G401 (cell line): ENCODE measurements at places on chromosomes 4 and X.

- no peak for DNase-seq
Measured at GRCh38 chrX:109299091-109299490, 182.8 kb downstream of the GUCY2F start.

GRCh38 chrX:8726031-8726652, 5.8 kb downstream of the ANOS1 start:
- no peak for DNase-seq

GRCh38 chrX:136183917-136184316, 36.6 kb downstream of the FHL1 start:
- no peak for DNase-seq

DNA sequence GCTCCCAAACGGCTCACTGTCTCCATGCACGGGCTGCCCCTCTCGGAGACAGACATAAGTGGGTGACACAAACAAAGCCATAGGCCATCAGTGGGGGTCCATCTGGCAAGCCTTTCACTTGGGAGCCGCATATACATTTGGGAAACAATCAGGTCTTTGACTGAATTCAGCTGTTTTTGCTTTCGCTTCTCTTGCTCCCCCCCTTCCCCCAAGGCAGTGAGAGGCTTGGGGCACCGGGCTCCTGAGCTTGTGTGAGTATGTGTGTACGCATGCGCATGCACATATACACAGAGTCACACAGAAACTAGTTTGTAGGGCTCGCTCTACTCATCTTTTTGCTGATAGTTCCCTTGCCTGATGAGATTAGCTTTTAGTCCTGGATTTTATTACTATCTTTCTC, 284.4 kb downstream of the AFF2 start:
- DNase-seq = no peak

DNA sequence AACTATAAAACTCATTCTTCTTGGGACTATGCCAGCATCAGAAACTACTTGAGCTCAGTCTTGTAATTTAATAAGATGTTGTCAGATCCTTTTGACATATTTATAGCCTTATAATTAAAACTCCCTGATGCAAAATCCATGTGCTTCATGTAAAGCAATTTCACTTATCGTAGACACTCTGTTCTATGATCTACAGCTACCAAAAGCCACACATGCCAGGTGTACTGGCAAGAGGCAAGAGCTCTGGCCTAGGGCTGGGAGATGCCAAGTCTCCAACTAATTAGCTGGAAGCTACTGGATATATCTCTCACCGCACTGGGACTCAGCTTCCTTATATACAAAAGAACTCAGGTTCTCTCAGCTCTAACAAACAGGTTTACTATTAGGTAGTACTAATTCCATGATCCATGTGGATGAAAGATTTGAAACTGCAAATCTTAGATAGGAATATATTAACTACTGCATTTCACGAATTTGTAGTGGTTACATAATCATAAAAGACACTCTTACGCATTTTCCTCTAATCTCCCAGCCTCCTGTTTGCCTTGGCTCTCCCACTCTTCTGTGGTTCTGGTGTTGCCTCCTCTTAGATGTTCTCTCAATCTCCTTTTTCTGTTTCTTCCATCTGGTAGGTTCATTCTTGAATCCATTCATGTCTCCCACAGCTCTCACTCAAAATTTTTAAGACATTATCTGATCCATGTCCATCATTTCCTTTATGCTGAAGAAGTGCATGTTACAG, 103.0 kb downstream of the HHIP start:
- no peak for DNase-seq

GRCh38 chrX:124501586-124501985, 155.2 kb downstream of the SH2D1A start:
- no peak for DNase-seq

GRCh38 chr4:76272073-76272472, 20.6 kb downstream of the FAM47E start:
- DNase-seq = no peak

DNA sequence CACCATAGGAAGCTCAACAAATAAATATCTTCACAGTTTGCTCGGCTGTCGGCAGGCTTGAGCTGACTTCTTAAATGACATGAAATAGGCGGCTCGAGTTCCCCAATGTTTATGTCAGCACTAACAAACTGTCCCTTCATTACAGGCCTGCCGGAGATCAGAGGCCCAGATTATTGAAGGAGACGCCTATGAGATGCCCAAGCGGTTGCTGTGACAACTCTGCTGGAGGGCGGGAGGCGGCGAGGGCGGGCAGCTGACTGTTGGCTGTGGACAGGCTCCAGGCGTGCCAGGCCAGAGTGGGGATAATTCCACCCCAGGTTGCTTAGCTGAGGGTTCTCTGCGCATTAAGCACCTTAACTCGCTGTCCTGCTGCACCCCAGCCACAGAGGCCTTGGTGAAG, 39.2 kb upstream of the MSX1 start:
- peak; percentile 16 for DNase-seq

GRCh38 chr4:26213317-26213716, 107.5 kb upstream of the RBPJ start:
- no peak for DNase-seq

- no peak for DNase-seq
Measured at GRCh38 chrX:30373479-30373878, 64.3 kb upstream of the NR0B1 start.

GRCh38 chr4:65502131-65502701, 168.1 kb downstream of the EPHA5 start:
- no peak for DNase-seq

- no peak for DNase-seq
Measured at GRCh38 chr4:150302553-150302952, 224.3 kb downstream of the DCLK2 start.

DNA sequence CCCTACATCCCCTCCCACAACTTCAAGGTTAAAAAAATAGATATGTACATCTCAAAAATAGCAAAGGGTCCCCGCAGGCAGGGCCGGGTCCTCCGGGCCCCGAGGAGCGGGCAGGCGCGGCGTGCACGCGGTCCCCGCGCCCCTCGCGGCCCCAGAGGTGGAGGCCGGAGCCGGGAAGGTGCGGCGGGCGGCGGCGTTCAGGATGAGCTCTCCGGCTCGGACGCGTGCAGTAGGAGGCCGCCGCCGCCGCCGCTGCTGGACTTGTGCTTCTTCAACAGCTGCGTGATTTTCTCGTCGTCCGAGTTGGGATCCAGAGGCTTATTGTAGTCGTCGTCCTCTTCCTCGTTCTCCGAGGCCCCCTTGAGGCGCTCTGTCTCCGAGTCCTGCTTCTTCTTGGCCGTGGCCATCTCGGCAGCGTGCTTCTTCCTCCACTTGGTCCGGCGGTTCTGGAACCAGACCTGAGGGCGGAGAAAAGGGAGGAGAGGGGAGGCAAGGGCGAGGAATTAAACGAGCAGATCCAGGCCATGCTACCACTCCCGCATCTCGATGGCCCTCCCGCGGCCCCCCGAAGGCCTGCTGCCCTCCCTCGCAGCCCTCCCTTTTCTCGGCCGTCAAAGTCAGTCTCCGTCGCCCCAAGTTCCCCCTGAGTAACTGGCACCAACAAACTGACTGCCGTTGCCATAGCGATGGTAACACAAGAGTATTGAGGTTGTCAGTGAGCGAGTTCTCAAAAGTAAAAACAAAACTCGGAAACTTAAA, 5.8 kb downstream of the NKX6-1 start:
- DNase-seq = no peak

- no peak for DNase-seq
Measured at GRCh38 chr4:165507381-165507780, 128.6 kb downstream of the CPE start.

DNA sequence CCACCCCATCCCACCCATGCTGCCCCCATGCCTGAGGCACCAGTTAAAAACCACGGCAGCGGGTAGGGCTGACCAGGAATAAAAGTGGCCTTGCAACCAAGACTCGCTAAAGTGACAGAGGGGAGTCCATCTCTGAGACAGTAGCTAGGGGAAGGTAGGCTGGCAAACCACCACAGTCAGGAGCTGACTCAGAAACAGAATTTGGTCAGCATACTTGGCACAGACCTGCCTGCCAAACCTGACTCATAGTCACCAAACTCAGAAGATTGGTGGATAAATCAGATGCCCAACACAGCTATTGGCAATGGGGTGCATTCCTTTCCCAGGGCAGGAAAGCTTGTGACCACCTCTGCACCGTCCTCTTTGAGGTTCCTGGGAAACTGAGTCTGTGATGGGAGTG, 193.8 kb downstream of the BCOR start:
- no peak for DNase-seq

DNA sequence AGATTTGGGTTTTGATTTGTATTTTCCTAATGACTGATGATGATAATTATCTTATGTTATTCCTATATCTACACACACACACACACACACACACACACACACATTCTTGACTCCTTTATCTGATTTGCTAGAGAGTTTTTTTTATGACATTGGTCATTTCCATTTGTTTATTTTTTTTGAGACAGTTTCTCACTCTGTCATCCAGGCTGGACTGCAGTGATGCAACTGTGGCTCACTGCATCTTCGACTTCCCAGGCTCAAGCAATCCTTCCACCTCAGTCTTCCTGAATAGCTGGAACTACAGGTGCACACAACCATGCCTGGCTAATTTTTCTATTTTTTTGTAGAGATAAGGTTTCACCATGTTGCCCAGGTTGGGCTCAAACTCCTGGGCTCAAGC, 6.7 kb downstream of the ZNF81 start:
- DNase-seq = no peak

- DNase-seq = no peak
Measured at GRCh38 chr4:148420397-148420796, 21.8 kb downstream of the NR3C2 start.

GRCh38 chr4:65340382-65341109, 329.7 kb downstream of the EPHA5 start:
- no peak for DNase-seq

GRCh38 chr4:23976423-23976822, 86.6 kb upstream of the PPARGC1A start:
- no peak for DNase-seq

- DNase-seq = no peak
Measured at GRCh38 chr4:16377887-16378286, 151.6 kb upstream of the TAPT1 start.

DNA sequence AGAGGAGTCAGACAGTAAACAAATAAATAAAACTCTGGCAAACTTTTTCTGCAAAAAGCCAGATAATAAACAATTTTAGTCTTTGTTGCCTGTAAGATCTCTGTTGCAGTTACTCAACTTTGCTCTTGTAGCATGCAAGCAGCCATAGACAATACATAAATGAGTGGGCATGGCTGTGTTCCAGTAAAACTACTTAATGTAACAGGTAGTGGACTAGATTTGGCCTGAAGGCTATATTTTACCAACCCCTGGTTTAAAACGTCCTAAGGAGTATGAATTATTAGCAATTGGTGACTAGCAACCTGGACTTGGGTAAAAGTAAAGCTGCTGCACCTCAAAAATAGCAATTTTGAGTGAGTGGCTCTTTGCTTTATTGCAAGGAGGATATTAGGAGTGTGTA, 30.9 kb downstream of the SLAIN2 start:
- DNase-seq = no peak

GRCh38 chr4:87425711-87426110, 3.3 kb downstream of the NUDT9 start:
- no peak for DNase-seq

DNA sequence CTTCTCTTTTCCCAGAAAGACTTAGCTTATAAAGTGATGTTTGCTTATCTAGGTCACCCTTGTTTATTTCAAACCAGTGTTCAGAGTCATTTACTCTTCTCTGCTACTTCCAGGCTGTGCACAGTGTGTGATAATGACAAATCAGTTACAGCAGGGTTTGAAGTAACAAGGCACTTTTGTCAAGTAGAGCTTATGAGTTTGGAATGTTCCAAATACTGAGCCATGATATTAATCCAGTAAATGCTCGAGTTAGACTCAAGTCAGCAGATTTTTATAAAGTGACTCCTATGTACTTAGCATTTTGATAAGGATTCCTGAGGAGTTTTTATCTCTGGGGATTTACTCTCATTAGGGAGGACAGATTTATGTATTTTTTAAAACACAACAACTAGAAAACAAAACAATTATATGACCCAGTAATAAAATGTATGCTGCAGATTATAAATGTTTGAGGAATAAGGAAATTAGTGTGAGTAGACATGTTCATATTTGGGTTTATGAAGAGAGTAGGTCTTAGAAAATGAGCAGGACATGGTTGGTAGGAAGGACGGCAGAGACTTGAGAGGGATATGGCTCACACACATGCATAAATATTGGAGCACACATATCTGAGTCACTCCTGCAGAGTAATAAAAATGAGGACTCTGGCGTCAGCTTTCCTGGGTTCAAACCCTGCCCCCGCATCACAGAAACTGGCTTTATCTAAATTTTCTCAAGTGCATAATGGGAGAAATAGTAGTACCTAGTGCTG, 271.2 kb downstream of the FBXO8 start:
- DNase-seq = peak; percentile 3

DNA sequence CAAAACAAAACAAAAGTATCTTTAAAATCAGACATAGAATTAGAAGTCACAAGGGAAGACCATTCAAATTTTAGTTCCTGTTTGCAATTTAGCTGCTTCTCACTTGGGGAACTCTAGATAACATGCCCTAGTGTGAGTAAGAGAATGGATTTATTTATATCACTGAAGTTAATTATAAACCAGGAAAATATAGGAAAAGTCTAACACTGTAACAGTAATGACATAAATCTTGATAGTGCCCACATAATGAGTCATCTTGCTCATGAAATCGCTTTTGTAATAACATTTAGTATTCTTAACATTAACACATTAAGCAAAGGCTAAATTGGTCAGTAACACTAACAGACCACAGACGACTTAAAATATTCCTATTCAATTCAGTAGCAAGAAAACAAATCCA, 710.7 kb downstream of the STPG2 start:
- no peak for DNase-seq

DNA sequence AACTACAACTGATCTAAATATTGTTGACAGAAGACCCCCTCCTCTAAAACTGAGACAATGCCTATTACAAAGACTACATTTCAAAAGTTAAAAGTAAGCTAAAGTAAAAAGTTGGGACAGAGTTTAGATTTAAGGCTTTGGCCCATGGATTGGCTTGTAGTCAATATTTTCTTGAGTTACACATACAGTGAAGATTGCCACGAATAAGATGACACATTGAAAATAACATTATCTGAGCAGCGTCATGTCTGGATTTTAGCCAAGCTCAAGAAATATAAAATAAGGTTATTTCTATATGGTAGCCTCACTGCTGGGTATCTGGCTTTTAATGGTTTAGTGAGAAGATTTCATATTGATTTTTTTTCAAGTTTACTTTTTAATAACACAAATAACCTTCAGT, 266.2 kb upstream of the LDB2 start:
- no peak for DNase-seq

DNA sequence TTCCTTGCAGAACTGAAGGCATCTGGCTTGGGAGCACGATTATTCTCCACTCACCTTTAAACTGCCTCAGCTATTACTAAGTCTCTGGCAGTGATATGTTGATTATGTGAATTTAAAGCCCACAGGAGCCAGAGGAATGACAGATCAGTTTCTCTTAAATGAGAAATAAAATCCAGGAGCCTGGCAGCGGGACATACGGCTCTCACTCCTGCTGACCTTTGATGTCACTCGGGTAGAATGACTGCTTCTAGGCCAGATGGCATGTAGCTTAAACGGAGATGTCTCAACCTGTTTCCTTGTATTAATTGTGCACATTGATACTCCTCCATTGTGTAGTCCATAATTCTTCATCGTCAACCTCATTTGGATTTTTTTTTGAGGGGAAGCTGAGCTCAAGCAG, 4.0 kb upstream of the CBLL2 start:
- peak; percentile 26 for DNase-seq
